RPMI8226 (cell line): ENCODE measurements at places on chromosomes 1 and 21.

- peak; percentile 76 for DNase-seq
Observed at GRCh38 chr1:152459596-152460528, 45.8 kb upstream of the CRNN start.

GRCh38 chr1:113854234-113854633 lies 17.3 kb downstream of the PTPN22 start:
- no peak for DNase-seq

GRCh38 chr1:54808443-54809207 lies 7.5 kb upstream of the TTC22 start:
- no peak for DNase-seq

GRCh38 chr1:232587141-232588008 lies 42.6 kb downstream of the SIPA1L2 start:
- DNase-seq, result no peak

- no peak for DNase-seq
Observed at GRCh38 chr1:230091473-230092231, 24.6 kb downstream of the GALNT2 start.

GRCh38 chr1:192580351-192580962 lies 4.9 kb downstream of the RGS1 start:
- peak; percentile 15 for DNase-seq

DNA sequence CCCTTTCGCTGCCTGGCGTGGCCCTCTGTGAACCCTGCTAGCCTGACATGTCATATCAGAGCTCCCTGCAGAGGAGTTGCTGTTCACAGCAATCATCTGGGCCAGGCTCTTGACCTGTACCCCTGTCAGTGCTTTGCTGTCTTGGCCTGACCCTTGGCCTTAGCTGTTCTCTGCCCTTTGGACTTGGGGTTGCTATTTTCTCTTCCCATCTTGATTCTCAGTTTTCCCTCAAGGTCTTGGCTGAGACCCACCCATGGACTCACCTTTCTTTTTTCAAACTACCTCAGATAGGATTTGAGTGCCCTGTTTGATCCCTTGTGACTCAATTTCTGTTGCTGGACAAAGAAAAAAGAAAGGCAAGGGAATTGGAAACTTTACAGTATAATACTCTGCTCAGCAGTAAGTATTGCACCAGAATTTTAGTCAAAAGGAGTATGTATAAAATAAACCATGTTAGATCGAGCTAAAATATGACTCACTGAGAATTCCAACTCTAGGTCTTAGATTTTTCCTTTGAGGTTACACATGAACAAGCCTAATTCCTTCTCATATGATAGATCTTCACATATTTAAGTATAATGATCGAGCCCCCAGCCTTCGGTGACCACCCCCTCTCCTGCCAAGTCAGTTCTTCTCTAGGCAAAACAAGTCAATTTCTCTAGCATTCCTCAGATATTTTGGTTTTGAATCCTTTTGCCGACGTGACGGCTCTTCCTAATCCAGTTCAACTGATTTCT lies 110.5 kb downstream of the NGF start:
- no peak for DNase-seq

DNA sequence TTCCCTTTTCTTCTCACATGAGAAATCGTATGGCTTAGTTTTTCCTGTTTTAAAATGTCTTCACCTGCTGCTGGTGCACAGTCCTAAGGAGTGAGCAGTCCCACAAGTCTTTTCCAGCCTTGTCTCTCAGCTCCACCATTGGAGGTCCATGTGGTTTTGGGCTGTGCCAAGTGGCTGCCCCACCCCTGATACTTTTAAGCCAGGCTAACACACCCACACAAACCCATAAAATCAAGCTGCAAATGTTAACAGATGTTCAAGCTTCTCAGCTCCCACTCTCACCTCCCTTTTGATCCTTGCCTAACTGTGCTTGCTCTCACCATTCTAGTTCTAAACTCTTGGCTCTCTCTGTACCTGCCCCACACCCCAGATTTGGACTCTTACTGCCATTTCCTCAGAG lies 74.5 kb upstream of the COL24A1 start:
- DNase-seq, result no peak

DNA sequence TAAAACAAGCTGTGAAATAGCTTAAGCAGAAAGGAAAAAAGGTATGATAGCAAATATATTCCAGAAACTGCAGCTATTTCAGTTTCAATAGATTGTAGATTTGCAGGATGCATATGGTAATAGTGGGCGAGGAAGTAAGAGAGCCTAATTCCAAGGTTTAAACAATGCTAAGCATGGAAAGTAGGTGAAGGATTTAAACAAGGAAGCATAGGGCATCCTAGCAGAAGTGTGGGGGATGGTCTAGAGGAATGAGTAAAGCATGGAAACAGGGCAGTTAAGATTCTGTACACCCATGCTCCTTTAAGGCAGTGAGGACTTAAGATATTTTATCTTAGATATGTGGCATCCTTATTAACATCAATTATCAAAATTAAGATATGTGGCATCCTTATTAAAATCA lies 2.6 kb downstream of the IVNS1ABP start:
- no peak for DNase-seq

DNA sequence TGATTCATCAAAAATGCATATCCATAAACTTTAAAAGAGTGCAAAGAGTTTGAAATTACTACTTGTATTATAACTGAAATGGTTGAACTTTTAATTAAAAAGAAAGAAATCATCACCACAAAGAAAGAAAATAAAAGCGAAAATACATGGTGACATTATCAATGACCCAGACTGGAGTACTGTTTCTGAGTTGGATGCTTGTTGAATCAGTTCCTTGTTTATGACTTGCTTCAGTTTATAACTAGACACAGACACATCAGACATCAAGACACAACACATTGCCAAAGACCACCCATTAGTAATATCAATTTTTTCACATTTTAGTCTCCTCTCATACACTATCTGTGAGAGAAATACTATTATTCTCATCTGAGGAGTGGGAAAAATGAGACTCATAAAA lies 293.0 kb downstream of the MRPL39 start:
- no peak for DNase-seq

GRCh38 chr1:111221633-111222291 lies 5.8 kb upstream of the CHI3L2 start:
- peak; percentile 78 for DNase-seq

DNA sequence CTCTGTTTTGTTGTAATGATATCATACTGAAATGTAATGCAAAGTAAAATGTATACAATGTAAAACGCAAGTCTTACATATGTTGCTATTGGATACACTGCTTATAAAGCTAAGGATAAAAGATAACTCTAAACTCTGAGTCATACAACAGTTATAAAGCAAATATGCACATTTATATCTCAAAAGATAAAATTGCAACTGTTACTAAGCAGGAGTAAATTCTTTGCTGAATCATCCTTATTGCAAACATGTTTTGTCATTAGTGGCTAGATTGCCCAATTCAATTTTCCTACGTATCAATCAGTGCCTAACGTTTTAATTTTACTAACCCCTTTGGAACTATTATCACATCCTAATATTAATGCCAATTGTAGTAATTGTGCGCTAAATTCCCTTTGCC lies 762.9 kb downstream of the LTN1 start:
- DNase-seq, result no peak

- DNase-seq, result no peak
Observed at GRCh38 chr1:39173119-39173994, 31.1 kb upstream of the MACF1 start.

DNA sequence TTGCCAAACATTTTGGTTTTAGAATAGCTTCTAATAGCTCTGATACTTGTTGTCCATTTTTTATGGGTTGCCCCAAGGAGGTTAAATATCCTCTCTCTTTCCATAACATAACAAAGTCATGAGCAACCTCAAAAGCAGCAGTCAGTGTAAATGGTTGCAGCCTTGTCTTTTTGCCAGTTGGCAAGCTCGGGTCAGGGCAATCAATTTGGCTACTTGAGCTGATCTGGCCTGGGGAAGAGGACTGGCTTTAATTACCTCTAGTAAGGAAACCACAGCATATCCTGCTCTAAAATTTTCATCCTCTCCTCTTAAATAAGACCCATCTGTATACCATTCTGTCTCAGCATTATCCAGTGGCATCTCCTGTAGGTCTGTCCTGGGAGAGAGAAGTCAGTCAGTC lies 21.2 kb upstream of the FMO4 start:
- no peak for DNase-seq

GRCh38 chr1:69814926-69815325 lies 247.2 kb downstream of the LRRC7 start:
- DNase-seq, result no peak

DNA sequence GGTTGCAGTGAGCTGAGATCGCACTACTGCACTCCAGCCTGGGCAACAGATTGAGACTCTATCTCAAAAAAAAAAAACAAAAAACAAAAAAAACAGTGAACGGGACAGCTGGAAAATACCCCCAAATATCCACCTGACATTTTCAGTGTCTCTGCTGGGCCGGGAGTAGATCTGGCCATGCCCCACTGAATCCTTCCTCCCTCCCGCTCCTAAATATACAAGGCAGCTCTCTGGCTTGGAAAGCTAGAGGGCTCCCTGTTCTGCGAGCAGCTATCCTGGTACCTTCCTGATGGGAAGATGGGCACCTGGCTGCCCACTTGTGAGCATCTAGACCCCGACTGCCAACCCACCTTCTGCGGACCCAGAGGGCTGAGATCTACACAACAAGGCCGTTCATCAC lies 21.4 kb downstream of the SPSB1 start:
- DNase-seq, result no peak

DNA sequence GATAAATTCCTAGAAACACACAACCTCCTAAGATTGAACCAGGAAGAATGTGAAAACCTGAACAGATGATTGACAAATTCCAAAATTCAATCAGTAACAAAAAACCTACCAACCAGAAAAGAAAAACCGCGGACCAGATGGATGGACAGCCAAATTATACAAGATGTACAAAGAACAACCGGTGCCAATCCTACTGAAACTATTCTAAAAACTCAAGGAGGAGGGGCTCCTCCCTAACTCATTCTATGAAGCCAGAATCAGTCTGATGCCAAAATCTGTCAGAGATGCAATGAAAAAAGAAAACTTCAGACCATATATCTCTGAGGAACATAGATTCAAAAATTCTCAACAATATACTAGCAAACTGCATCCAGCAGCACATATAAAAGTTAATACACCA lies 262.4 kb upstream of the DAB1 start:
- no peak for DNase-seq

GRCh38 chr1:186915555-186915954 lies 86.8 kb downstream of the PLA2G4A start:
- no peak for DNase-seq

DNA sequence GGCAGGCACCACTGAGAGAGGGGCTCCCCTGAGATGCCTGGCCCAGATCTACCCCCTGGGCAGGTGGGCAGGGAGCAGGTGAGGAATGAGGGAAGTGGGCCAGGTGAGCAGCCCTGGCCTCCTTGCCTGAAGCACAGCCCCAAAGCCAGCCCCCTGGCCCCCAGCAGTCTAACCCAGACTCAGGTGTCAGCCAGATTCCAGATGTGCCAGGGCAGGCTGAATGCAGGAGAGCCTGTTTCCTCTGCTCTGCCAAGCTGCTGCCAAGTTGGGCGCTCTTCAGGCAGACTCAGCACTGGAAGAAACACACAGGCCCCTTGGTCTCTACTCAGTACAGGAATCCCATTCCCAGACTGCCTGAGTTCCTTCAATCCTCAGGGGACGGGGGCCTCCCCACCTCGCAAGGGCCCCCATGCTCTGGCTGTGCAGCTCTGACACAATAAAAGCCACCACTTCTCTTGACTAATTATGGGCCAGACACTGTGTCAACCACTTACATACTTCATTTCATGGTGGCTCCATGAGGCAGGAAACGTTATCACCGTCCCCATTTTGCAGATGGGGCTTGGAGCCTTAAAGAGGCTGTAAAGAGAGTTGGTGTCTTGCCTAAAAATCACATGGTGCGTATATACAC lies 20.4 kb downstream of the ARHGEF19 start:
- DNase-seq, result no peak

DNA sequence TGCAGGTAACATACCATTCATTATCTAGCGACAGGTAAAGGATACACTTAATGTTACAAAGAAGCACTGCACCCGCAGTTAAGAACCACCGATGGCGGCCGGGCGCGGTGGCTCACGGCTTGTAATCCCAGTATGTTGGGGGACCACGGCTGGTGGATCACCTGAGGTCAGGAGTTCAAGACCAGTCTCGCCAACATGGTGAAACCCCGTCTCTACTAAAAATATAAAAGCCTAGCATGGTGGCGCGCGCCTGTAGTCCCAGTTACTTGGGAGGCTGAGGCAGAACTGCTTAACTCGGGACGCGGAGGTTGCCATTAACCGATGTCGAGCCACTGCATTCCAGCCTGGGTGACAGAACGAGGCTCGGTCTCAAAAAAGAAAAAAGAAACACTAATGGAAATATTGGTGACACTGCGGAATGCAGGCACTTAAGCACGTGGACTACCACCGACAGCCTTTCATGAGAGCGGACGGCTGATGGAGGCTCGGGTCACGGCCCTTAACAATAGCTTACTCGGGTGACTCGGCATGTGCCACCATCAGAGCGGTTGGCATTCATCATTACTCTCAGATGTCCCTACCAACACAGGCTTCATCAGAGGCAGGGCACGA lies 542 bp downstream of the GAS5 start:
- no peak for DNase-seq

- peak; percentile 78 for DNase-seq
Observed at GRCh38 chr1:35931446-35932157, 697 bp downstream of the AGO3 start.

DNA sequence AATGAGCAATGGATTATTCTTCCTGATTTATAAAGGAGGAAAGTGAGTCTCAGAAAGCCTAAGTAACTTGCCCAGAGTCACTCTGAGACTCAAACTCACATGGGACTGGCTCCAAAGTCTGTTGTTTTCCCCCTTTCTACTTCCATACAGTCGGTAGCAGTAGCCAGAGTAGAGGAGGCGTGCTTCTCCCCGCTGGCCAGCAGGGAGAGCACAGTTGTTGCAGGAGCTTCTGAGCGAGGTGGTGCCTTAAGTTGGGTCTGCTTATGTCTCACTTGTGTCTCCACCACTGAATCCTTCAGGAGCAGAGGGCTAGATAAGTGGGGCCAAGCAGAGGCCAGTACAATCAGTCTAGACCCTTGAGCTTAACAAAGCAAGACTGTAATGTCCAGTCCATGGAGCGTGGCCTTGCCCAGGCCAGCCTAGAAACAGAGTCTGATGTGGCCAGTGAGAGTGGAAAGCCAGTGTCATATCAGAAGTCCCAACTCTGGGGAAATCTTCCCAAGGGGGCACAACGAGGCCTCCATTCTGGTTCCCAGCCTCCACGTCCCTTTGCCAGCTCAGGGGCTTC lies 181.9 kb downstream of the ZSCAN20 start:
- DNase-seq, result no peak

DNA sequence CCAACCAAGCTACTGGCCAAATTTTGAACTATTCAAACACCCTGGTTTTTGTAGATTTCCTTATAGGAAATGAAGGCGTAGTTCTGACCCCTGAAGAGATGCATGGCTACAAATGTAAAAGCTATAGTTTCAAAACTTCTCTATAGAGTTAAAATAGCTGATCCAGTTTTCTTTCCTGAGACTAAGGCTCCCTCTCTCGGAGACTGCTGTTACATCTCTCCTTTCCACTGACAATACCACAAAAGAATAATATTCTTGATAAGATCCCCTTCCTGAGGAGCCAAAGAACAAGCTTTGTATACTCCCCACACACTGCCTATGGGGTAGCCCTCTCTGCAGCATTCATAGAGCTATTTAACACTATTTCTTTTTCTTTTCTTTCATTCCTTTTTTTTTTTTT lies 6.7 kb upstream of the CFAP126 start:
- peak; percentile 31 for DNase-seq
